ENCODE measurements at places on chromosomes 13 and 19.

DNA sequence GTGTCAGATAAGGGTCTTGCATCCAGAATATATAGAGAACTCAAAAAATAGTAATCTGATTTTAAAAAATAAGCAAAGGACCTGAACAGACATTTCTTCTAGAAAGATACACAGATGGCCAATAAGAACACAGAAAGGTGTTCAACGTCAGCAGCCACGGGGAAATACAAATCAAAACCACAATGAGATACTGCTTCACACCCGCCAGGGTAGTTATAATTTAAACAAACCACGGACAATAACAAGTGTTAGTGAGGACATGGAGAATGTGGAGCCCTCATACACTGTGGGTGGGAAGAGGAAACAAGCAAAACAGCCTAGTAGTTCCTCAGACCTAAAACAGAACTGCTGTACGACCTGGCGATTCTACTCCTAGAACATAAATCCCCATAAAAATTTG is 26.7 kb upstream of the NAPA start:
- DNase-seq: no peak

- DNase-seq: no peak
Measured at GRCh38 chr19:5927441-5927821, 13.4 kb downstream of the CAPS start.

GRCh38 chr13:110471833-110472162 is 89.7 kb downstream of the RAB20 start:
- no peak for DNase-seq

DNA sequence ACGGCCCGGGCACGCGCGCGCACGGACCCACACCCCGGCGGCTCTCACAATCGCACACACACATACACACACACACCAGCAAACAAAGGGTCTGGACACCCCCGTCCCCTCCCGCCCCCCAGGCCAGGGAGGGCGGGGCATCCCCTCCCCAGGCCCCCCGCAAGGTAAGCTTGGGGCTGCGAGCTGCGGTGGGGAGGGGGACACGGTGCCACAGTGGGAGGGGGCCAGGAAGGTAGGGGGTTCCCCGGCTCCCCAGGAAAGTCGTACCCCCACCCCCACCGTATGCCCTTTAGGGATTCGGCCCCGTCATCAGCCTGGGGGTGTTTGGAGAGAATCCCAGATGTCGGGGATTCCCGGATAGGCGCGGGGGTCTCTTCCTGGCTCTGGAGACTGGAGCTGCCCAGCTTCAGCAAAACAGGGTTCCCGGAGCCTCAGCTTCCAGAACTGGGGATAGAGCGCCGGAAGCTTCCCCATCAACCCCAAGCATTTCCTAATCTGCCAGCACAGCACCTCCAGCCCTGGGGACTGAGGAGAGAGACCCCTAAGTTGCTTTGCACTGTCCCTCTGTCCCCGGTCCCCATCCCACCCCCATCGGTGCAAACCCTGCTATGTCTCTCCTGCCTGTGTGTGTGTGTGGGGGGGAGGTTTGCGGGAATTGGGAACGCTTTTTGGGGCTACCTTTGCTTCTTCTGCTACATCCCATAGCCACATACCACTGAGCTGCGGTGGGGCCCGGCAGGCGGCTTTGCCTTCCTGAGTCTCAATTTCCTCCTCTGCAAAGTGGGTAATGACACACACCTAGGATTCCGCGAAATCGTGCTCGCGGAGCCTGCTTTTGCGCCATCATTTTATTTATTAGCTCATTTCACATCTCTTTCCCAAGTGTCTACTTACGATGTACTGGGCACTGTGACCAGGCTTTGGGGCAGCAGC is 1.8 kb upstream of the CDC37 start:
- no peak for DNase-seq

GRCh38 chr13:95049772-95050171 is 251.5 kb downstream of the ABCC4 start:
- no peak for DNase-seq

GRCh38 chr19:19537075-19538048 is 703 bp upstream of the CILP2 start:
- no peak for DNase-seq

GRCh38 chr13:72514146-72514545 is 213.3 kb downstream of the MZT1 start:
- DNase-seq: no peak

DNA sequence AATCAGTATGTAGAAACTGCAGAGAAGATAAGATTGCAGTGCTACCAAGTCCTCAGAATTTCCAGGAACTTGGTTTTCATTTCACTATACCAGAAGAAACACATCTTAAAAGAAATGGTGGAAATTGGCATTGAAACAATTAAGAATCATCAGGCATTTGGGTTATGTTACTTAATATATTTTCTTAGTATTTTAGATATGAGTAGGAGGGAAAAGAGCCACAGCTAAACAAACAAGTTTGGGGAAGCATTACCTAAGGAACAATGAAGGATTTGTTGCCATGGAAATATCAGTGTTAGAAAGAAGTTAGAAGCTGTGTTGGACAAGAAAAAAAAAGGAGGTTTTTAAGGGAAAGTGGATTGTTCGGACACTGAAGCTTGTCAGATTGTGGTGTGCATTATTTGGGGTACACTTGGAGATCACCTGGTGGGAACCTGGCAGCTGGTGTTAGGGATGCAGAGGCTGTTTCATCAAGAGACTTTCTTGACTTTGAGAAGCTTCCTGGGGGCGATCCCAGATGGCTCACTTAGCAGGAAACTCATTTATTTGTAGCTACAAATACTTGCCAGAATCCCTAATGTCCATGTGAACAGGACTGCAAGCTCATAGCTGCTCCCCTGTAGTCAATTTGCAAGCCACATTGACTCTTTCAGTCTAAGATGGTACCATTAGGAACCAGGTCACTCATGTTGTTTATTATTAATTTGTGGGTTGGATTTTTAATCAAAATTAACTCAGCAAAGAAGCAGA is 246.7 kb downstream of the RFC3 start:
- no peak for DNase-seq

DNA sequence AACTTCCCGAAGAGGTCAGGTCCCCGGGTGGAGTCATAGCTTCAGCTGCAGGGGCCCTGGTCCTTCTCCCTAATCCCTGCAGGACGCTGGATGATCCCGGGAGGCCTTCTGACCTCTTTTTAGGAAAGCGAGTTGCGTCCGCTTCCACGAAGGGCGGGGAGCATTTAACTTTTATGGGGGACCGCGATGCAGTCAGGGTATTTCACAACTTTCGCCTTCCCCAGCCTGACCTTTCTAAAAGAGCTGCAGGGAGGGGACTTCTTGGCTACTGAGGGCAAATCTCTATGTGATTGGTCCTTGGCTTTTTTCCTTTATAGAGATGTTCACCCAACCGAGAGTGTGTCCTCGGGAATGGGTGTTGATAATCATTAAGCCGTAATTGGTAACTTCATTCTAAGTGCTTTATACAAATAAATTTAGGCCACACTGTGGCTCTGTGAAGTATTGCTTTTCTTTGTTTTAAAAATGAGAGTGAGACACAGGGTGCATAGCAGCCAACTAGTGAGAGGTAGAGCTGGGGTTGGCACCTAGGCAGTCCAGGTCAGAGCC is 778 bp downstream of the ZNF230 start:
- peak; percentile 25 for DNase-seq

DNA sequence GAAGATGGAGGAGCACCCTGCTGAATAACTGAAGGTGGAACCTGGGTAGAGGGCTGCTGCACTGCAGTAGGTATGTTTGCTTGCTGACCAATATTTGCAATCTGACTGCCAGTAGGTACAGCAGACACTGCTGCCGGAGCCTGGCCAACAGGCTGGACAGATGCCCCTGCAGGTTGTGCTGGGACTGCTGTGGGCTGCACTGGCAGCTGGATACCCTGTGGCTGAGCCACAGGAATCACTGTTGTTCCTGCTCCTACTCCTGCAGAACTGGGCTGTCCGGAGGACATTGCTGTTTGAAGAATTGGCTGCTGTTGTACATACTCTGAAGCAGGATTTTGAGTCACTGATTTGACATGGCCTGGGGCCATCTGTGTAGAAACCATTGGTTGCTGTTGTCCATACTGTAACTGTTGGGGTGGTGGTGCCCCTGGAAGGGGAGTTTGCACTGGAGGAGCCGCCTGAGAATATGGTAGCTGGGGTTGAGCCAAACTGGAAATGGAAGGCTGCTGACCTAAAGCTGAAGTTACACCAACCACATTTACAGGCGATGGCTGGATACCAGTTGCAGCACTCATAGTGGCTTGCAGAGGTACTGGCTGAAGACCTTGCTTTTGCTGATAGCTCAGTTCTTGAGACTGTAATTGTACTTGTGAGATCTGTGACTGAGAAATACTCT is 2.2 kb downstream of the TSC22D1 start:
- peak; percentile 24 for DNase-seq

DNA sequence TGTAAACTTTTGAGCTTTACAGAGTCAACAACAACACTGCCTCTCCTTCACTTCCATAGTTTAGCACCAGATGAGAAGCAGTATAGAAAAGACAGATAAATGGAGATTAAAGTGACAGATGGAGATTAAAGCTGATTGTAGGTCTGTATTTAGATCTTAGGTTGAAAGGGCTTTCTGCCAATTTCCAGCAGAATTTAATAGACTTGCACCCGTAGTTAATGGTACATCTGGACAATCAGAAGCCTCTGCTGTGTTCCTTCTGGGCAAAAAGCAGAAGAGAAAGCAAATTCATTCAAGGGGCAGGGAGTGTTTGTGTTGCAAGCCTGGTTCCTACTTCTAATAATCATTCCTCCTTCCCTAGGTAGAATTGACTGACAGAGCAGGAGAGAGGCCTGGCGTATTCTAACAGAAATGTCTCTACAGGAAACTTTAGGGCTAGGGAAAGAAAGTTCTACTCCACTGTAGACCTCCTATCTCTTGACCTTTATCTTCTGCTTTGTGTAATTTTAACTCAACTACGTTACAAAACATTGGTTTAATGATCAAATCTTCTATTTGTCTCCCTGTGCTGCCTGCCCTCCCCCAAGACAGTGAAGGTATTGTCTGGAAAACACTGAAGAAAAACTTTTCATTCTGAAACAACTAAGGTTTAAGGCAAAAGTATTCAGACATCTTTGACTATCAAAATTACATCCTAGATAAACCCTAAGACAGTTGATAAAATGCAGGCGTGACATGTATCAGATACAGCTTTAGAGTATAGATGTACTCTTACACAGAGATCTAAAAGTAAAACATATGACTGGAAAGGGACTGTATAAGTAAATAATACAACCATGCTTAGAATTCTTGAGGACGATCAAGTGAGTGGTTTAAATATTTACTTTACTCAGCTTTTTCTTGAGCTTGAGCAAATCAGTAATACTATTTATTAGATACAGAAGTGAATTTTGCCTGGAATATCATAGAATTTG is 44.4 kb downstream of the GPC6 start:
- no peak for DNase-seq
